ENCODE measurements at places on chromosomes 5 and 9.

DNA sequence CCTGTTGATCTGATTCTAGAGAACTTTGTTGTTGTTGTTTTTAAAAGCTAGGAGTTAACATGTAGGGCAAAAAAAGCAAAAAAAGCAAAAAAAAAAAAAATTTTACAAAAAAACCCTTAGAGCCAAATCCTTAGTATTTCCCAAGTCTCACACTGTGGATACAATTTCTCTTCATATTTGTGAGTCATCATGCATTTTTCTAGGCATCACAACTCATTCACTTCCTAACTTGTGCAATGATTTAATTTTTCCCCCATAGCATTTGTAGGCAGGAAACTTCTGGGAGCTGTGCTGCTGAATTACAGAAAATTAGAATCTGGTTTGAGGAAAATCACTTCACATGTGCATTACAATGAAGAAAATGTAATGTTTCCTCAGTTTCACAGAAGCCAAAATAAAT is 91.9 kb downstream of the MARCHF3 start:
- no peak for DNase-seq

- no peak for DNase-seq
These were observed 87.5 kb downstream of the SECISBP2 start for GRCh38 chr9:89405826-89406225.

DNA sequence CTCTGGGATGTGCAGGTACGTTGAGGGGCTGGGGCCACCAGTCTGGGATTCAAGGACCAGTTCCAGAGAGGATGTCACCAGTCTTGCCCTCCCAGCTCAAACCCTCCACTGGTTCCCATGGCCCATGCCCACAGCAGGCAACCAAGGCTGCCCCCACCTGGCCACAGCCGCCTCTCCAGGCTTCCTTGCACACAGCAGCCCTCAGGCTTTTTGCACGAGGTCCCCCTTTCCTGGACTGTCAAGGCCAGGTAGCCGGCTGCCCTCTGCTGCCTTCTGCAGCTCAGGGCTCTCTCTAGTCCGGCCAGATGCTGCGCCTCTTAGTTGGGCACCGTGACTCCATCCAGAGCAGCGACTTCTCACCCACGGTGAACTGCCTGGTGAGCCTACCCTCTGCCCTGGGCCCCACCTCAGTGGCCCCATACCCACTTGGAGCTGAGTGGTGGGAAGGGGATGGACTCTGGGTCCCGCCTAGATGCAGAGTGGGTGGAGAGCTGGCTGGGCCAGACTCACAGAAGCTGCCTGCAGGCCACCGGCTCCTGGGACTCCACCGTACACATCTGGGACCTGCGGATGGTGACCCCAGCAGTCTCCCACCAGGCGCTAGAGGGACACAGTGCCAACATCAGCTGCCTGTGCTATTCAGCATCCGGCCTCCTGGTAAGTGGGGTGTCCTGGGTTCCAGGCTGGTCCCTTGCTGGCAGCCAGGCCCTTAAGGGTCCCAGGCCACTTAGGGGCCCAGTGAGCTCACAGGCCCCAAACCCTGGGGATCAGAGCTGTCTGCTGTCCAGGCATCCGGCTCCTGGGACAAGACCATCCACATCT is 2.9 kb downstream of the WDR38 start:
- DNase-seq: no peak

DNA sequence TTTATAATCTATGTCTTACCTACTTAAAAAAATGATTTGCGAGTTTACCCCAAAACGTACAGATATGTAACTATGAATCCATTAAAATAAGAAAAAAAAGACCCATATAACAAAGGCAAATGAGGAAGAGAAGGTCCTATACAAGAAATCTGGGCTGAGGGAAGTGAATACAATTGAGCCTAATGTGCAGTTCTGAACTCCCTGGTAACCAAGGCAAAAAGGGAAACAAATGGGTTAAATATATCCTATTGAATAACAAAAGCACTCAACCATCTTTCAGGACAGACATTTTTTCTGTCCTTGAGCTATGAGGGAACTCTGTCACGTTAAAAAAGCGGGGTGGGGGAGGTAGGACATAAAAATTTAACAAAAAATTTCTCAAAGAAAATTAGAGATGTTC is 78.6 kb downstream of the PTPN3 start:
- no peak for DNase-seq

- no peak for DNase-seq
These were observed 11.9 kb upstream of the NXNL2 start for GRCh38 chr9:88523056-88523455.

DNA sequence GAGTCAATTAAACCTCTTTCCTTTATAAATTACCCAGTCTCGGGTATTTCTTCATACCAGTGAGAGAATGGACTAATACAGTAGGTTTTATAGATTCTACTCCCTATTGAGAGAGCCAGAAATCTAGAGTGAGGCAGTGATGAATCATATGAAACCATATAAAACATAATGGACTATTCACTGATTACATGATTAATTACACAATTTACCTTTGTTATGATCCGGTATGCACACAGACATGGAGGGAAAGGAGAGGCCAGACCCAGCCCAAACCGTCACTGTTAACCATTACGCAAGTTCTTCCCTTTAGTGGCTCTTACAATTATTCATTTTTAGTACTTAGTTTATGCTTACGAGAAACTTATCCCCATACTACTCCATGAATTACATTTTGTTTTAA is 205.0 kb downstream of the DNAH5 start:
- no peak for DNase-seq
